ENCODE measurements at places on chromosomes 12 and 14.
A peak's percentile ranks its signal among the peaks of the same experiment; 100 is the strongest.

DNA sequence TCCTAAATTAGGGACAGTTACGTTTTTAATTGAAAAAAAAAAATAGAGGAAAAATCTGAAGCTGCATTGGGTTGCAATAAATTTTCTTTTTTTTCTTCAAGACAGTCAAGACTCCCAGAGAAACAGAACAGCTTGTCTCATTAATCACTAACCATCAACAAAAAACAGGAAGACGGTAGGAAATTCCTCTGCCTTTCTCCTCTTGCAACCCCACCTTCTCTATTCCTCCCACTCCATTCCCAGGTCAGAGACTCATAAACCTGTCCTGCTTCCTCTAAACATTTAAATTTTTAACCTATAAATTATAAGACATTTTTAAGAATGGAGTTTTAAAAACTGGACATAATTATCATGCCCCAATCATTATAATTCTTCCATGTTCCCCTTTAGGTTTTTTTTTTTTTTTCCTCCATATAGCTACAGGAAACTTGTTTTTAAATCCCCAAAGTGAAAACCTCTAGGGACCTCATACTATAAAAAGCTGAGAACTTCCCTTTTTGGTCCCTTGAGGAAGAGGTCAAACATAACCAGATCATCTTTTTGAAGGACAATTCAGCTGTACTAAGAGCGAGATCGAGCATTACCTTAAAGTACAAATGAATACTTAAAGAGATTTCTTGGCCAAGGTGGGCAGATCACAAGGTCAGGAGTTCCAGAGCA, 36.0 kb downstream of the CPM start:
- no peak for DNase-seq

DNA sequence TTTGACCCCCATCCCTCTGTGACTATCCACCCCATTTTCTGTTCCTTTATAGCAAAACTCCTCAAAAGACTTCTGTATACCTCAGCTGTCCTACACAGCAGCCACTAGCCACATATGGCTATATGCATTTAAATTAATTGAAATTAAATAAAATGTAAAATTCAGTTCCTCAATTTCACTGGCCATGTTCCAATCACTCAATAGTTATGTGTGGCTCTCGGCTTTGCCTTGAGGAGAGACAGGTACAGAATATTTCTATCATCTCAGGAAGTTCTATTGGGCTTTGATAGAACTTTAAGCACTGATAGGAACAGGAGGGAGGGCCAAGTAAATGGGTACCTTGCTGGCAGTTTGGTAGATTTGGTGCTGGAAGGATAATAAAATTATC, 280.3 kb upstream of the AMIGO2 start:
- no peak for DNase-seq

DNA sequence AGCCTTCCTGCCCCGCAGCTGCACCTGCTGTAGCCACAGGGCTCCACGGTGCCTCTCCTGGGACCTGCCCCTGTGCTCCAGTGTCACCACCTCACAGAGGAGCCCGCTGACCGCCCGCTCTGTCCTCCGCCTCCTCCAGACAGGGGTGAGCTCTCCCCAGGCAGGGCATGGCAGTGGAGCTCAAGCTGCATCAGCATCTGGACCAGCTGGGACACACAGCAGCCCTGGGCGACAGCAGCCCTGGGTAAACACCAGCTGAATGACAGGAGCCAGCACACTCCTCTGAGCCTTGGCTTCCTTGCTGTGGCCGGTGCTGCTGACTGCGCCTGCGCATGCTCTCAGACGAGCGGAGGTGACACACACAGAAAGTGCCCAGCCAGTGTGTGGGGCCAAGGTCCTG, 22.0 kb downstream of the CHGA start:
- DNase-seq = no peak

DNA sequence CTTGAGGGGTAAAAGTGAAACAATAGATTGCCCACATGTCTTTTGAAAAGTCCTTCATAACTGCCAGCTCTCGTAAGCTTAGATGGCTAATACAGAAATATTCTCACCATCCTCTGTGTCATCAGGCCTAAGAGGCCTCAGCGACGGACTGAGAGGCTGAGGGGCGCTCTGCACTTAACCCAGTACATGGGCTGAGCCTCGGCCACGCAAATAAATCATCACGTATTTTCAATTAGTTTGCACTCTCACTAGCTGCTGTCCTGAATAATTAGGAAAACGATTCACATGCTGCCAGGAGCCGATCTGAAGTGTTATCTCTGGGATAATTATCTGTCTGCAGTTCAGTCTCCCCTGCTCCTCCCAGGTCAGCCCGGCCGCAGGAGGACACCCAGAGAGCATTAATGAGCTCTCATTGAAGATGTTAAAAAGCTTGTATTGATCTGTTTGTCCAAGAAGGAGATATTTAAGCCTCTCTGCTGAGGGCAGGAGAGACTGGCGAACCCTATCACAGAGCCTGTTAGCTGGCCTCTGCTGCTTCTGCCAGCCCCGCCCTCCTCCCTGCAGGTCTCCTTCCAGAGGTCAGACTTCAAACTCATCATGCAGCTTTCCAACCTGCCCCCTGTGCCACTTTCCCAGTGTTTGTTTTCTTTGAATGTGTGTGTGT, 1051.3 kb downstream of the VRK1 start:
- DNase-seq = no peak

- DNase-seq = peak; percentile 43
Observed at GRCh38 chr12:7832059-7832696, 40.5 kb downstream of the SLC2A14 start.

GRCh38 chr14:56422703-56423213, 156.8 kb upstream of the TMEM260 start:
- peak; percentile 34 for DNase-seq

DNA sequence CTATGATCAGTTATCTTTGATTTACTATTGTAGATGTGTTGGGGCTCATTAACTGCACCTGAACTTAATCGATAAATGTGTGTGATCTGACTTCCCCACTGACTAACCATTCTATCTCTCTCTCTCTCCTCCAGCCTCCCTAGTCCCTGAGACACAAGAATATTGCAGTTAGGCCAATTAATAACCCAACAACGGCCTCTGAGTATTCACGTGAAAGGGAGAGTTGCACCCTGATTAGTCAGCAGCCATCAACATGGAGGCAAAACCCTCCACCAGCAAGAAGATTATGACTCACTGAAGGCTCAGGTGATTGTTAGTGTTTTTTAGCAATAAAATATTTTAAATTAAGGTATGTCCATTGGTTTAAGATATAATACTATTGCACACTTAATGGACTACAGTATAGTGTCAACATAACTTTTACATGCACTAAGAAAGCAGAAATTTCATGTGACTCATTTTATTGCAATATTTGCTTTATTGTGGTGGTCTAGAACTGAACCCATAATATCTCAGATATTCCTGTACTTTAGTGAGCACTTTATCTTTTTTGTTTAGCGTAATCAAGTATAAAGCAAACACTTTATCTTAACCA, 77.1 kb upstream of the PTGDR start:
- DNase-seq = no peak

- no peak for DNase-seq
Observed at GRCh38 chr12:77007476-77007875, 57.9 kb downstream of the E2F7 start.
